IPS-NIHi11 (cell line): ENCODE measurements at places on chromosomes 5 and 9.

DNA sequence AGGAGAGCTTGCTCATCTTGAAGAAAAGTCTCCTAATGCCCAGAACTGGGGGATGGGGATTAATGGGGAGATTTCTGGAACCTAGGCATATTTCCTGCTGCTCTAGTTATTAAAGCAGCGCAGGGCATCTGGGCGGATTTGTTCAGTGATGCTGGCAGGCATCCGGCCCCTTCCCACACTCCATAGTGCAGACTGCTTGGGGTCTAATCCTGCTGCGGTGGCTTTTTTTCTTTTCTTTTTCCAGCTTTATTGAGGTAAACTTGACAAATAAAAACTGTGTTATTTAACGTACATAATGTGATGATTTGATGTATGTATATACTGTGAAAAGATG lies 30.7 kb downstream of the PPARGC1B start:
- DNase-seq, result no peak

GRCh38 chr5:67515020-67515689 lies 318.6 kb upstream of the CD180 start:
- no peak for DNase-seq

- no peak for DNase-seq
Measured at GRCh38 chr5:6166698-6167394, 211.5 kb downstream of the MED10 start.

GRCh38 chr5:141725891-141726290 lies 43.9 kb upstream of the ARAP3 start:
- DNase-seq, result no peak

DNA sequence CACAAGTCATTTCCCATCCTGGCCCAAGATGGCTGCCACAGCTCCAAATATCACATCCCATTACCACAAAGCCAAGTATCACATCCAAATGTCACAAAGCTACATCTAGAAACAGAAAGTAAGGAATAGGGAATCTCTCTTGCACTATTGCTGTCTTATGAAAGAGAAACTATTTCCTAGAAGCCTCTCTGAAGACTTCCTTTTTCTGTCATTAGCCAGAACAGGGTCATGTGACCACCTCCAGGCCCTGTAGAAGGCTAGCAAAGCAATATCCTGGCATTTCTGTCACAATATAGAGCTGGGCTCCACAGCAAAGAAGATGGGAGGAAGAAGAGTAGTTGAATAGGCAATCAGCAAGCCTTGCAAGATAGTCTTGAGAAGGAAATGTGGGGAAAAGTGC lies 99.2 kb downstream of the SH3TC2 start:
- DNase-seq, result no peak

- no peak for DNase-seq
Measured at GRCh38 chr9:6450641-6451375, 37.8 kb downstream of the UHRF2 start.

- DNase-seq, result no peak
Measured at GRCh38 chr5:3825531-3826451, 230.2 kb downstream of the IRX1 start.

DNA sequence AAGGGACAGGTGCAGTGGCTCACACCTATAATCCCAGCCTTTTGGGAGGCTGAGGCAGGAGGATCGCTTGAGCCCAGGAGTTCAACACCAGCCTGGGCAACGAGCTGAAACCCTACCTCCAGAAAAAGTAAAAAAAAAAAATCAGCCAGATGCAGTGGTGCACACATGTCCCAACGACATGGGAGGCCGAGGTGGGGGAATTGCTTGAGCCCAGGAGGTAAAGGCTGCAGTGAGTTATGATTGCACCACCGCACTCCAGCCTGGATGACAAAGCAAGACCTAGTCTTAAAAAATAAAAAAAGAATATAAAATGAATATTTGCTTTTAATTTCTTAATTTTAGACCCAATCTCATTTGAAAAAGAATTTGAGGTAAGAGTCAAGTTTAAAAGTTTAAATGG lies 143.5 kb downstream of the LPAR1 start:
- no peak for DNase-seq

DNA sequence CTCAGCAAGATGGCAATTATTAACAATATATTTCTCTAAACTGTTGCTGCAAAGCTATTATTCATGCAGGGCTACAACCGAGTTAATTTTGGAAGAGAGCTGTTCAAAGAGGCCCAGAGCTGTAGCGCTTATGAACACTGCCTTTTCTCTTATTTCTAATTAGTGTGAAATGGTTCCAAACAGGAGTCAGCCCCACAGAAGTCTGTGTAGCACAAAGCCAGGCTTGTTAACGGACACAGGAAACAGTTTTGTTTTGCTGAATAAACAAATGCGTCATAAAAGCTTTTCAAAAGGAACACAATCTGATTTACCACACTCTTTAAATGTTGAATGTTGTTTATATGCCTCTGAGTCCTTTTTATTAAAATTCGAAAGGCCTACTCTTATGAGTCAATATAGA lies 396.5 kb downstream of the ANXA1 start:
- DNase-seq, result no peak

DNA sequence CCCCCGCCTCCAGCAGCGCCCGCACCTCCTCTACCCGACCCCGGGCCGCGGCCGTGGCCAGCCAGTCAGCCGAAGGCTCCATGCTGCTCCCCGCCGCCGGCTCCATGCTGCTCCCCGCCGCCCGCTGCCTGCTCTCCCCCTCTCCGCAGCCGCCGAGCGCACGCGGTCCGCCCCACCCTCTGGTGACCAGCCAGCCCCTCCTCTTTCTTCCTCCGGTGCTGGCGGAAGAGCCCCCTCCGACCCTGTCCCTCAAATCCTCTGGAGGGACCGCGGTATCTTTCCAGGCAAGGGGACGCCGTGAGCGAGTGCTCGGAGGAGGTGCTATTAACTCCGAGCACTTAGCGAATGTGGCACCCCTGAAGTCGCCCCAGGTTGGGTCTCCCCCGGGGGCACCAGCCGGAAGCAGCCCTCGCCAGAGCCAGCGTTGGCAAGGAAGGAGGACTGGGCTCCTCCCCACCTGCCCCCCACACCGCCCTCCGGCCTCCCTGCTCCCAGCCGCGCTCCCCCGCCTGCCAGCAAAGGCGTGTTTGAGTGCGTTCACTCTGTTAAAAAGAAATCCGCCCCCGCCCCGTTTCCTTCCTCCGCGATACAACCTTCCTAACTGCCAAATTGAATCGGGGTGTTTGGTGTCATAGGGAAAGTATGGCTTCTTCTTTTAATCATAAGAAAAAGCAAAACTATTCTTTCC lies 19.3 kb downstream of the CDKN2A start:
- peak; percentile 82 for DNase-seq

GRCh38 chr5:55102348-55102747 lies at the start of gene GZMA:
GZMA (plus strand) TSS chr5:55102646; CDS start chr5:55102683, 37 bp downstream.
- DNase-seq, result no peak

DNA sequence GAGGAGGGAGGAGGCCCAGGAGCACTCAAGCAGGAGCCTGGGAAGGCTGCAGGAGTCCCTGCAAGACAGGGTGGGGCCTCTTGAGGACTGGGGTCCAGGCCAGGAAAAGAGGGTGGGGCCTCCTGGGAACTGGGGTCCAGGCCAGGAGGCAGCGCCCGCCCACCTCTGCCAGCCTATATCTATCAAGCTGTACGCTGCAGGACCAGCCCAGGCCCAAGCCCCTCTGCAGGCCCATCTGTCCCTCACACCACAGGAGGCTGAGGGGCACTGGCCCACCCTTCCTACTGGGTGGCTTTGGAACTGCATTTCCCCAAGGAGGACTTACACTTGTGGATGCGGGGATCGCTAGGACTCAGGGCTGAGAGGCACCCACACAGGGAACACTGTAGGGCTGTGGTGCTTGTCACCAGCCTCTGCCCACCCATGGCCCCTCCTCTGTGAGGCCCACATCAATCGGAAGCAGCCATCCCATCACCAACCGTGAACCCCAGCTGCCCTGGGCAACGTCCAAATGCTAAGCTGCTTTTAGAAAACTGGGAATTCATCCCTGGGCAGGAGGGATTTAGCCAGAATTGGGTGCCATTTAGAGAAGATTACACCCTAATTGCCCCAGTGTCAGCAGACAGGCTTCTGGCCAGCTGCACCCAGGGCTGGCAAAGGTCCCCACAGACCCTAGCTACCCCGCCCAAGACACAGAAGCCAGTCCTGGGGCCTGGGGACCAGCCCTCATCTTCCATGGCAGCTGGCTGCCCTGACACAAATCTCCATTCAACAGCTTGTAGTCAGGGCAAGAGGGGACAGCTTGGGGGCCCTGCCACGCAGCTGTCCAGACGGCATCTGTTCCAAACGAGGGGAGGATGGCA lies 15.3 kb downstream of the BICD2 start:
- no peak for DNase-seq

DNA sequence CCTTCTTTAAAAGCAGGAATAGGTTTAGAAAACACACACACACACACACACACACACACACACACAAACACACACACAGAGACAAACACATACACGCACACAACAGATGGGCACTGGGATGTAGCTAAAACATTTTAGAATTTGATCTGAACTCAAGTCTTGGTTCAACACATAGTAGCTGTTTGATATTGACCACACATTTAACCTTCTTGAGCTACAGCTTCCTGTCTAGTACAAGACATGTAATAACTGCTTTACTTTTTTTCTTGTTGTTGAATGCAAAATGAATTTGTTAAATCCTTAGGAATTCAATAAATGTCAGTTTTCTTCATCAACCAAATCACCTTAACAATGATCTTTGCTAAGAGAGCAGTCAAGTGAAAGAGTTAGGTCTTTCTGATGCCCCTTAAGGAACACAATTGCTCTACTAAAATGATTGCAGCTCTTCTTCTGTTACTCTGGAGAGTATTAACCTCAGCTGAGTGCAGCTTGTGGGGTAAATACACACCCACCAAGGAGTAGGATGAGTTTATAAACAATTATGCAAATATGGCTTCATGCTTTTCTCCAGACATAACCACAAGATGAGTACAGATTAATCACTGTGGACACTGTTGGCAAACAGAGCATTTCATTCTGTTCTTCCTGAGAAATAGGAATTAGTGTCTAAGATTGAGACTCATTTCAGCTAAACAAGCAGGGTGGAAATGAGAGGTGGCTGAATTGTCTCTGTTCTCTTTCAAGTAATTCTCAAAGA lies 302.9 kb upstream of the PAPPA start:
- DNase-seq, result no peak

GRCh38 chr5:143002459-143003327 lies 232.5 kb downstream of the ARHGAP26 start:
- DNase-seq, result peak; percentile 52

- peak; percentile 99 for DNase-seq
Measured at GRCh38 chr5:139273572-139274289, 19.8 kb upstream of the MATR3 start.

GRCh38 chr5:145506185-145506850 lies 328.8 kb downstream of the PRELID2 start:
- no peak for DNase-seq

DNA sequence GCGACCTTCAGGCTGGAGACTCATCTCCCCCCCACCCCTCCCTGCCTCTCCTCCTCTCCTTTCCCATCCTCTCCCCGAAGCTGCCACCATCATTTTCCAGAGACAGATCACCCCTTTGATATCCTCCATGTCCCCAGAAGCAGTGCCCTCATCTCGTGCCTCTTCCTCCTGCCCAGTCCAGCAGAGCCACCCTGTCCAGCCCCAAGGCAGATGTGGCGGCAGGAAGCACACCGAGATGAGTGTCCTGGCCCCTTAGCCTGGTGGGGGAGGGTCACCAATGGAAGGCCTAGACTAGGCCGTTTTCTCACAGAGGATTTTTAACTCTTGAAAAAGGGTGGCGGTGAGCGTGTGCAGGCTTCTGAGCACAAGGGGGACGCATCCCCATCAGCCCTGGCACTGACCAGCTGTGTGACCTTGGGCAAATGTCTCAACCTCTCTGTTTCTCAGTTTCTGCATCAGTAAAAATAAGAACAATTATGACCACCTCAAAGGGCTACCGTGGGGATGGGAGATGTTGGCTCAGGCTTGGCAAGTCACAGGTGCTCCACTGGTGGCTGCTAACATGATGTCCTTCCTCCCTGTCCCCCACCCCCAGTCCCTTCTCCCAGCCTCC lies 48.9 kb downstream of the SARDH start:
- DNase-seq, result no peak

DNA sequence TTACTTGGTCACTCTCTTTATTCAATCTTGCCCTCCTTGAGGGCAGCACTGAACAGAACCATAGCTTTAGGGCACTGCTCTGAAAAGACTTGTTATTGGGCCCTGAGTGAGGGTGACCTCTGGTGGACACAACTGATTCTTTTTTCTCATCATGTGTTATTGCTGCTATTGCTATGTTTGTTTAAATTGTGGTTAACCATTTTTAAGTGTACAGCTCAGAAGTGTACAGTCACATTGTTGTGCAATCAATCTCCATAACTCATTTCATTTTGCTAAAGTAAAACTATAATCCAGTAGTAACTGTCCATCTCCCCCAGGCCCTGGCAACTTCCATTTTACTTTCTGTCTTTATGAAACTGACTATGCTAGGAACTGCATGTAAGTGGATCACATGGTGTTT lies 351.1 kb upstream of the RIOK2 start:
- peak; percentile 54 for DNase-seq

GRCh38 chr5:176353533-176353932 lies 8.0 kb downstream of the KIAA1191 start:
- no peak for DNase-seq
